ENCODE measurements at places on chromosomes 3 and 15. TPM values are rescaled to one million over a fixed set of nuclear protein-coding genes. Genes with fewer than 3 reads are reported as not detected.

- H3K4me1 ChIP-seq: peaks cover 4% of the 10 kb centered on the region
- no peak overlapping the region for H3K27ac ChIP-seq
- no peaks in the 10 kb centered on the region for H3K27me3 ChIP-seq
- no peak for DNase-seq
- no peaks in the 10 kb centered on the region for H3K36me3 ChIP-seq
Measured at GRCh38 chr3:84637272-84637671, 321.5 kb upstream of the CADM2 start.

GRCh38 chr3:70342149-70342548 is 29.7 kb upstream of the MDFIC2 start:
- H3K36me3 ChIP-seq: no peaks in the 10 kb centered on the region
- DNase-seq: no peak
- H3K4me3 ChIP-seq: no peak overlapping the region
- peaks cover 2% of the 10 kb centered on the region for H3K27me3 ChIP-seq

DNA sequence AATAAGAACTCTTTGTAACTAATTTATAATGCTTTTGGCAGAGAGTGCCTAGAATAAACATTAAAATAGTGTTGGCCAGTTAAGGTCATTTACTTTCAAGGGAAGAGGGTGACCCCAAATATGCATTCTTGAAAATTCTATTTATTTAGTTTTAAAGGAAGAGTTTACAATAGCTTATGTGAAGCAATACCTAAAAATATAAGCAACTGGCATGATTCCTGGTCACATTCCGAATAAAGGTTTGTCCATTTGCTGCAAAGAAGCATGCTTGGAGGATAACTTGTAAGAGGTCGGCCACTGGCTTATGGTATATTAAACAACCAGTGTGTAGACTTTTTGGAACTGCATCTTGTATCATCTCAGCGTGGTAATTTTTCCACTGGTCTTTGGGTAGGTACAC is 10.2 kb downstream of the MITF start:
- no peaks in the 10 kb centered on the region for H3K27me3 ChIP-seq
- H3K4me3 ChIP-seq: no peak overlapping the region
- no peak overlapping the region for H3K27ac ChIP-seq
- H3K4me1 ChIP-seq: peaks cover 8% of the 10 kb centered on the region
- DNase-seq: no peak
- H3K36me3 ChIP-seq: peaks cover 8% of the 10 kb centered on the region

GRCh38 chr3:66588340-66588847 is 87.6 kb upstream of the LRIG1 start:
- peaks cover 68% of the 10 kb centered on the region for H3K4me1 ChIP-seq
- no peaks in the 10 kb centered on the region for H3K27me3 ChIP-seq
- H3K27ac ChIP-seq: no peak overlapping the region
- H3K36me3 ChIP-seq: peaks cover 4% of the 10 kb centered on the region

The PEX11A gene
- 7.2 TPM for total RNA-seq

The PIGZ gene
- 1.9 TPM for total RNA-seq
